ENCODE measurements at places on chromosomes 11 and 22.
A peak's percentile ranks its signal among the peaks of the same experiment; 100 is the strongest.

DNA sequence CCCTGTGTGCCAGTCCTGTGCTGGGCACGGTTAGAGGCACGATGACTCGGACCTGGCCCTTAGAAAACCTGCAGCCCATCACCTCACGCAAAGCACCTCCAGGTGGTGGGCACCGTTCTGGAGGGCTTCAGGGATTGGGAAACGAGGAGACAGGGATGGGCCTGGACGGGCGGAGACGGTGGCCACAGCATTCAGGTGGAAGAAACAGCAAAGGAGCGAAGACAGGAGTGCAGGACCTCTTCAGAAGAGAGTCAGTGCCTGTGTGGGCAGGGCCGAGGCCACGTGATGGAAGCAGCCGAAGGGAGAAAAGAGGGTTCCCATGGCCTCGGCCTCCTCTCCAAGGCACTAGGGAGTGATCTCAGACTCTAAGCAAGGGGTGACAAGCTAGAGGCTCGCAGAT, 8.1 kb upstream of the SLC22A12 start:
- no peak for DNase-seq

- DNase-seq, result peak; percentile 38
Measured at GRCh38 chr11:10693509-10694081, at the start of gene IRAG1. TSS of gene IRAG1 (minus strand) at chr11:10693755. CDS start at chr11:10693602, 153 bp downstream.

GRCh38 chr11:97965849-97966646, 1054.7 kb upstream of the CNTN5 start:
- peak; percentile 90 for DNase-seq

GRCh38 chr22:39480557-39480956, 21.5 kb upstream of the MIEF1 start:
- no peak for DNase-seq

DNA sequence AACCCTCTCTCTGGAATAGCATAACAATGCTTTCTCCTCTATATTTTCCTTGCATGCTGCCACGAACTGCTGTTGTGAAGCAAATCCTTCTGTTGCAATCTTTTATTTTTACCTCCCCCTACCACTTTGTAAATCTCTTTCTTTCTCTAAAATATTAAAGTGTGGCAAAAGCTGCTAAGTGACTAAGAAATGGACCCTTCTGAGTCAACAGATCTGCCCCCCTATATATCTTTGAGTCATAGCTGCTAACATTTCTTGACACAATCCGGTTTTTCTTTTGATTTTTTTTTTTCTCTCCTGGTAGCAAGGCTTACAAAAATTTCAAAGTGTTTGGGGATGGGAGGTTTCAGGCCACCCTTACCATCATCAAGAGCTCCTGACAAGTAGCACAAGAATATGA, 39.0 kb upstream of the KIRREL3 start:
- no peak for DNase-seq

DNA sequence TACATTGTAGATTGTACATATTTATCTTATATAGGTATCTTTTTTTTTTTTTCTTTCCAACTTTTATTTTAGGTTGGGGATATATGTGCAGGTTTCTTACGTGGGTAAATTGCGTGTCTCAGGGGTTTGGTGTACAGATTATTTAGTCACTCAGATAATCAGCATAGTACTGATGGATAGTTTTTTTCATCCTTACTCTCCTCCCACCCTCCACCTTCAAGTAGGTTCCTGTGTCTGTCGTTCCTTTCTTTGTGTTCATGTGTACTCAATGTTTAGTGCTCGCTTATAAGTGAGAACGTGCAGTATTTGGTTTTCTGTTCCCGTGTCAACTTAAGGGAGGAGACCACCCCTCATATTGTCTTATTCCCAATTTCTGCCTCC, 9.6 kb downstream of the C11orf96 start:
- no peak for DNase-seq

DNA sequence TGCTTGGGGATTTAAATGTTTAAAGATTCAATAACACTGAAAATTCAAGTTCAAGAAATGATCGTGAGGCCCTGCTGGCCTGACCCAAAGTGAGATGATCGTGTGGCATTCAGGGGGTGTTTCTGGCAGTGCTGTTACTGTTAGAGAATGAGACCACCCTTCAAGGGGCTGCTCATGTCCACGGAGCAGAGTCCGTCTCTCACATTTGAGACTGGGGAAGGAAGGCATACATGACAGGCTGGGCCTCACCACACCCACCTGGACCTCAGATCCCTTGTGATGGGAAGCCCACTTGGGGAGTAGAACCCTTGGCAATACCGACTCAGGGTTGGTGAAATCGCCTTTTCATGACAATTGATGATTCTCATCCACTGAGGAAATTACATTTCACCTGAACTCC, 16.1 kb upstream of the NRIP3 start:
- DNase-seq, result no peak

- peak; percentile 61 for DNase-seq
Measured at GRCh38 chr11:77267962-77268361, 33.5 kb downstream of the GDPD4 start.

GRCh38 chr11:73310661-73311393, 2.8 kb downstream of the ARHGEF17 start:
- no peak for DNase-seq

DNA sequence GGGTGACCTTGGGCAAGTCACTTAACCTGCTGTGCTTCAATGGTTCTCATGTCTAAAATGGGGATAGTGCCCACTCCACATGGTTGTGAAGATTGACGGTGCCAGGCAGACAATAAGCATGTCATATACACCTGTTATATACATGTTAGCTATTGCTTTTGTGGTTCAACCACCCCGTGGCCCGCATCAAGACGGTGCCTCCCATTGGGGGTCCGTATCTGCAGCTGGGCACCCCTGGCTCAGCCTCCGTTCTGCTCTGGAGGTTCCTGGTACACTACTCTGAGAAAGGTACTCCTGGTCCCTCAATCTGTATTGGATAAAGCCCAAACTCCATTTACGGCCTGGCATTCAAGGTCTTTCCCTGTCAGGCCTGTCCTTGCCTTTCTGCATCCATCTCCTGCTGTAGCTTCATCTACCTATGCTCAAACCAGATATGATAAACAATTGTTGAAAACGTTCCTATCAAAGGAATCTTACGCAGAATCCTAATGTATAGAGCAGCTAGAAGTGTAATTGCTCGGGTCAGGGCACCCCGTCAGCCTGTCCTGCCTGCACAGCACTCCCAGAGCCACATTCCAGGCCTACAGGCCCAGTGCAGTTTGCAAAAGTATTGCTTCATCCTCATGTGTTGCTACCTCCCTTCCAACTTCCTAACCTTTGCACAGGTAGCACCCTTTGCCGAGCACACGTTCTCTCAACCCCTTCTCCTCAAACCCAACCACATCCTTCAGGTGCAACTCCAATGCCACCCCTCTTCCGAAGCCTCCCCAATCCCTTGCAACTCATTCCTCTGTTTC, 194.9 kb downstream of the BCR start:
- DNase-seq, result no peak

DNA sequence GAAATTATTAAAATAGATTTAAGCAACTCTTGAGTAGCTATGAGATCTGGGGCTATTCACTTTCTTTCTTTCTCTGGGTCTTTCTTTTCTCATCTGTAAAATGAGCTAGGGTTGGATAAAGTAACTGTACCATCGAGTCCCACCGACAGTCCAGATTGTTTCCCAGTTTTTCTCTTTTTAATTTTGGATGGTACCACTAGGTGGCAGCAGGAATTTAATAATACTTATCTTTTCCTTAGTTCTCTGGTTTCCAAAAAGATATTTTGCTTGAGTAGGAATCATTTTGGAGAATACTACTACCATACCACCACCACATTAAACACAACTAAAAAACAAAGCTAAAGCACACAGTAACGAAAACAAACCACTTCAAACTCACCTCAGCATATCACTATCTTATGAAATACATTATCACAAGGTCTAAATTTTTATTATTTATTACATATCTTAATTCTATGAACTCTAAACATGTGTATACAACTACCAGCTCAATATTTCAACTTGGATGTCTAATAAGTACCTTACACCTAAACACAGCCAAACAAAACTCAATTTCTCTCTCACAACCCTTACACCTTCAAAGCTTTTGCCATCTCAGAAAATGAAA, 584.0 kb downstream of the KCNA4 start:
- DNase-seq, result no peak

DNA sequence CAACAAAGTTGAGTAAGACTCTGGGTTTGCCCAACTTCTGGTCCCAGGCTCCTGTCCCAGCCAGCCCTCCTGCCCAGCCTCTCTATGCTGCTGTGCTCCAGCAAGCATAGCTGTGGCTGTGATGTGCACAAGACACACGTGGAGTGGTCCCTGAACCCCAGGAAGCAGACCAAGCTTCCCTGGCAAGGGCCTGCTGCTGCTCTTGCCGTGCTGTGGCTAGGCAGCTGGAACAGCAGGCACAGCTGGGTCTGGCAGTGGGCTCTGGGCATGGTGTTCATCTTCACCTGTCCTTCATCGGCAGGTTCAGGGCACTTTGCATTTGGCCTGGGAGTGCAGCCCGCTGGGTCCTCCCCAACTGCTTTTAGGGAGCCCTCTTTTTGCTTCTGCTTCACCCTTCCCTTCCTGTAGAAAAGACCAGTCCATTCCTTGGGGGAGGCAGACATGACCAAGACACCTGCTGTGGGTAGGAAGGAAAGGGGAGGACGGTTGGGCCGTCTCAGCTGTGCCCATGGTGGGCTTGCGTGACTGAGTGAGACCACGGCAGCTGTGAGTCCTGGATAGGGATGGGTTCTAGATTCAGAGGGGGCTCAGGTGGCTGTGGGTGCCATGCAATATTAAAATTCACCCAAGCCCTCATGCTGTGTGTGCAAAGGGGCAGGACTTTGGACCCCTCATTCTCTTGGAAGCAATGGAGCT, 26.1 kb upstream of the ETS1 start:
- no peak for DNase-seq

DNA sequence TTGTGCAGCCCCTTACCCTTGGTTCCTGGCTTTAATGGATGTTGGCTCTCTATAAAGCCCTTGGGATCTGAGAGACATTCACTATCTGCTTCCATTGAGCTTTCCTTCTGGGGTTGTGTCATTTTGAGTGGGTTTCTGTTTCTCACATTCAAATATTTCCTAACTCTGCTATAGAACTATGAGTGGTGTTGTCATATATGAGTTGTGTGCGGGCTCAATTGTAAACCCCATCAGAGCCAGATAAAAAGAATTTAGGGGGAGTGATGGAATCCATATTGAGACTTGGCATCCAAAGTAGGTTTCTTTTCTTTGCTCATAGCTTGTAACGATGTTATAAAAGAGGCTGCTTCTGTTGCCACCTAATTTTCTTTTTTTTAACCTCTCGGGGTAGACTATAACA, 41.8 kb upstream of the SPON1 start:
- no peak for DNase-seq

DNA sequence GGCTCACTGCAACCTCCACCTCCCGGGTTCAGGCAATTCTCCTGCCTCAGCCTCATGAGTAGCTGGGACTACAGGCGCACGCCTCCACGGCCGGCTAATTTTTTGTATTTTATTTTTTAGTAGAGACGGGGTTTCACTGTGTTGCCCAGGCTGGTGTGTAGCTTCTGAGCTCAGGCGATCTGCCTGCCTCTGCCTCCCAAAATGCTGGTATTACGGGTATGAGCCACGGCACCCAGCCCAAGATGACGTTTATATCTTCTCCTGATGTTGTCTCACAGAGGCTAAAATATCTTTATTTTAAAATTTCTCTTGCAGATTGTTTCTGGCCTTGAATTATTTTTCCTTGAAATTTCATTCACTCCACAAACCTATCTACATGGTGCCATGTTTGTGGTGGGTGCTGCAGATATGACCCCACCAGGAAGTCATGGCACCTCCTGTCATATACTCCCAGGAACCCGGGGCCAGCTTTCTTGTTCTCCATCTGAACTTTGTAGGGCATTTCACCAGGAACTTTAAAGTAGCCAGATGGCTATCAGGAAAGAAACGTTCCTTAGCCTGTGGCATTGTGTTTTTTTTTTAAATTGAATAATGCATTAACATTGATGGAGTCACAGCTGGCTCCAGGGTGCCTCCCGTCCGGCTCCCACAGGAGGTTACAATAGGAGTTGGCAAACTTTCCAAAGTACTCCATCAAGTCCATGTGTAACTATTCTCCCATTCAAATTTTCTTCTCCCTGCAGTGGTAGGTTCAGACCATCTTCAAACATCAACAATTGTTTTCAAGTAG, 42.0 kb upstream of the LIPT2 start:
- no peak for DNase-seq

- no peak for DNase-seq
Measured at GRCh38 chr11:119752946-119753345, 23.9 kb upstream of the NECTIN1 start.

GRCh38 chr11:78371221-78371891, 46.3 kb downstream of the GAB2 start:
- no peak for DNase-seq

DNA sequence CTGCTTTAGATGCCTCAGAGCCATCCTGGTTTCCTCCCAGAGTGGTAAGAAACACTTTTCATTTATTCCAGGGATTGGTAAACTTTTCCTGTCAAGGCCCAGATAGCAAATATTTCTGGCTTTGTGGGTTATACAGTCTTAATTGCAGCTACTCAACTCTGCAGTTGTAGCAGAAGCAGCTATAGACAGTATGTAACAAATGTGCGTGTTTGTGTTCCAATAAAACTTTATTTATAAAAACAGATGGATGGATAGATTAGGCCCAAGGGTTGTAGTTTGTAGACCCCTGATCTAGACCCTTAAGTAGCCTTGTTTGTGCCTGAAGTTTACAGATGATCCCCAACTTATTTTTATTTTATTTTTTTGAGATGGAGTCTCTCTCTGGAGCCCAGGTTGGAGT, 17.9 kb downstream of the NNMT start:
- DNase-seq, result no peak

DNA sequence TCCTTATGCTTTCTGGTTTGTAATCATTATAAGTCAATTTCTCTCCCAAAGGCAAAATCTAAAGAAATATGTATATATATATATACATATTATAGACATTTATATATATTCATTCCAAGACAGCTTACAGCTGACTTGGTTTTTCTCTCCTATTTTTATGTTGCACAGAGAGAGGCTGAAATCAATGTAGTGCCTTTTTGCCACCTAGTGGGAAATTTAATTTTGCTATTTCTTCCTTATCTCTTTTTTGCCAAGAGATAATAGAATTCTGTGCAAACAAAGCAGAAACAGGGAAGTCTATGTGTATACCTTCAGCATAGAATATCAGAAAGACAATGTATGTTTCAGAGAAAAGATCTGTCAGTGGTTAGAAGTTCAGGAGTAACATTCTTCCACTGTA, 186.0 kb upstream of the ANO5 start:
- no peak for DNase-seq
